Heart right ventricle (tissue), 16 donors: ENCODE measurements at places on chromosomes 3 and 15. TPM values are rescaled to one million over a fixed set of nuclear protein-coding genes. Genes with fewer than 3 reads are reported as not detected.

GRCh38 chr3:132623646-132624045 is 26.6 kb downstream of the ACKR4 start:
- no peak overlapping the region for H3K4me3 ChIP-seq
- no peaks in the 10 kb centered on the region for H3K4me1 ChIP-seq
- DNase-seq, result no peak
- no peak overlapping the region for H3K27ac ChIP-seq

DNA sequence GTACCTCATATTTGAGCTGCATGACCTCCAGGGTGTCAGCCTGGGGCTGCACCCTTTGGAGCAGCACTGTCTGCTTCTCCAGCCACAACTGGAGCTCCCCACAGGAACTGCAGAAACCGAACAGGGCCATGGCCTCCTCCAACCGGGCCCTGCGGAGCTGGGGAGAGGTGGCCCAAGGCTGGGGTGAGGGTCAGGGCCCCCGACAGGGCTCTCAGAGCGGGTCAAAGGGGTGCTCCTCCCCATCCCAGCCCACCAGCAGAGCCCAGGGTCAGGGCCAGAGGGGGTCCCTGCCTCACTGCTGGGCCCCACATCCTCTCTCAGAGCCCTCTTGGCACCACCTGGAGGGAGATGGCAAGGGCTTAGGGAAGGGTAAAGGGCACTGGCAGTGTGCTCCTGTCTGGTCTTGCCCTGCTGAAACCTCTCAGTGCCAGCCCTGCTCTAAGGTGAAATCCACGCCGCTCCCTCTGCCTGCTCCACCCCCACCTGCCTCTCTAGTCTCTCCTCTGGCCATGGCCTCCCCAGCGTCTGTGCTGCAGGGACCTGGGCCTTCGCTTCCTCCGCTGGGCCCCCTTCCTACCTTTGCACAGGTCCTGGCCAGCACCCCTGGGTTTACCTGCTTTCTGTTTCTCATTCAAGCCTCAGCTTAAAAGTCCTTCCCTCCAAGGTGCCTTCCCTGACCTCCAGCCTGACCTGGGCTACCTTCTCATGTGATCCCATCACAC is 13.5 kb downstream of the SPTBN5 start:
- H3K4me1 ChIP-seq, result peaks cover 35% of the 10 kb centered on the region
- H3K36me3 ChIP-seq, result no peaks in the 10 kb centered on the region
- DNase-seq, result no peak
- H3K27ac ChIP-seq, result no peak overlapping the region

- H3K27me3 ChIP-seq, result no peaks in the 10 kb centered on the region
- H3K4me1 ChIP-seq, result peaks cover 15% of the 10 kb centered on the region
- no peak overlapping the region for H3K27ac ChIP-seq
- H3K4me3 ChIP-seq, result no peak overlapping the region
Observed at GRCh38 chr3:149481056-149481455, 6.6 kb downstream of the TM4SF4 start.

- peaks cover 3% of the 10 kb centered on the region for H3K4me1 ChIP-seq
- H3K27ac ChIP-seq, result no peak overlapping the region
- no peaks in the 10 kb centered on the region for H3K27me3 ChIP-seq
Observed at GRCh38 chr3:146655333-146655996, 50.3 kb upstream of the PLSCR5 start.

DNA sequence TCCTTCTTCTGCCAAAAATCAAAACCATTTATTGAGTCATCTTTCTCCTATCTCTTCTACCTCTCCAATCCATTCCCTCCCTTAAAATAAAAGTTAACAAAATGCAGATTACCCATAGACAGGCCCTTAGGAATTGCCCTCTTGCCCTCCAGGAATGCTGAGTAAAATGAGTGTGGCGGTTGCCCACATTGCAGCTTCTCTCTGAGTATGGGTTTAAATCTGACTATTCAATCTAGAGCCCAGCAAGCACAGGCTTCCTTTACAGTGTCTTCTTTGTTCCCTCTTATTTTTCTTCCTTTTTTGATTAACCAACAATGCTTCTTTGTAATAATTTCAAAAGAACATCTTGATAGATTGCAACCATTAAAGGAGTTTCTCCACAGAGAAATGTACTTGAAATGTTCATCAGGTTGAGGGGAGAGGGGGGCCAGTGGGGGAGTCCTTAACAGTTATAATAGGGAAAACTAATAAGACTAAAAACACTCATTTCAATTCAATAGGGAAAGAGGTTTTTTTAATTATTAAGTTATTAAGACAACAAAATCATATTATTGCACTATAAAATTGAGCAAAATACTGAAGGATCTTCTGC is 135.3 kb upstream of the LMCD1 start:
- H3K27ac ChIP-seq, result no peak overlapping the region
- no peak overlapping the region for H3K4me3 ChIP-seq
- H3K36me3 ChIP-seq, result no peaks in the 10 kb centered on the region
- H3K4me1 ChIP-seq, result no peaks in the 10 kb centered on the region
- H3K27me3 ChIP-seq, result no peaks in the 10 kb centered on the region

Gene SLC22A14
- total RNA-seq, result not detected

Gene TMEM266
- not detected for total RNA-seq

Gene GHSR
- total RNA-seq, result not detected

Gene CLRN1
- not detected for total RNA-seq
